ENCODE measurements at places on chromosomes 11 and 22. TPM values are rescaled to one million over a fixed set of nuclear protein-coding genes. Genes with fewer than 3 reads are reported as not detected.

Gene IFITM10
- 0.16 TPM for polyA plus RNA-seq

Gene OR5B21
- polyA plus RNA-seq: not detected

Gene GRIK4
- under 0.01 TPM for polyA plus RNA-seq

Gene ANKK1
- polyA plus RNA-seq: 0.12 TPM

Gene NXPE4
- polyA plus RNA-seq: 0.34 TPM

Gene MS4A6E
- polyA plus RNA-seq: 0.36 TPM

Gene RIBC2
- polyA plus RNA-seq: 0.17 TPM

Gene FOLR1
- not detected for polyA plus RNA-seq

Gene OR52E4
- polyA plus RNA-seq: not detected

Gene KCNE3
- polyA plus RNA-seq: 7.1 TPM

Gene OSBP2
- polyA plus RNA-seq: 0.58 TPM

Gene SLC22A9
- not detected for polyA plus RNA-seq

Gene FAM227A
- polyA plus RNA-seq: not detected

Gene KCNJ4
- not detected for polyA plus RNA-seq

Gene TMEM86A
- 1.2 TPM for polyA plus RNA-seq

Gene LUZP2
- polyA plus RNA-seq: 0.34 TPM

Gene PANX2
- 0.46 TPM for polyA plus RNA-seq

Gene CCDC116
- polyA plus RNA-seq: 1.0 TPM

Gene VWA5A
- 10.7 TPM for polyA plus RNA-seq

Gene CCDC157
- 1.5 TPM for polyA plus RNA-seq

Gene PATZ1
- polyA plus RNA-seq: 12.3 TPM

Gene SLC43A3
- 51.2 TPM for polyA plus RNA-seq

Gene SMC1B
- polyA plus RNA-seq: 0.01 TPM

Gene MS4A4A
- 38.2 TPM for polyA plus RNA-seq

Gene HTR3B
- polyA plus RNA-seq: not detected

Gene NOX4
- 5.7 TPM for polyA plus RNA-seq

Gene UBQLN3
- polyA plus RNA-seq: not detected

Gene CCDC87
- 0.04 TPM for polyA plus RNA-seq

Gene MAPK11
- 7.9 TPM for polyA plus RNA-seq

Gene BTBD18
- polyA plus RNA-seq: not detected

Gene ZNF280A
- not detected for polyA plus RNA-seq

Gene CDC42BPG
- polyA plus RNA-seq: 1.4 TPM

Gene SGSM1
- 0.92 TPM for polyA plus RNA-seq

Gene MUC5AC
- 24.5 TPM for polyA plus RNA-seq

Gene BEST1
- polyA plus RNA-seq: 5.2 TPM

Gene TBX1
- 1.8 TPM for polyA plus RNA-seq

Gene ST14
- 3.1 TPM for polyA plus RNA-seq

Gene OR2AG2
- polyA plus RNA-seq: not detected

Gene DENND6B
- 2.5 TPM for polyA plus RNA-seq

Gene GDPD4
- polyA plus RNA-seq: not detected

Gene GAL3ST3
- polyA plus RNA-seq: 0.64 TPM

Gene MMP12
- polyA plus RNA-seq: not detected

Gene P2RY2
- not detected for polyA plus RNA-seq

Gene KRTAP5-1
- polyA plus RNA-seq: not detected

Gene OR10A2
- polyA plus RNA-seq: not detected

Gene PARVG
- polyA plus RNA-seq: 7.3 TPM

Gene SPDYC
- not detected for polyA plus RNA-seq

Gene SLCO2B1
- 16.5 TPM for polyA plus RNA-seq

Gene OR4C46
- not detected for polyA plus RNA-seq

Gene WT1
- polyA plus RNA-seq: 27.1 TPM

Gene RAB3IL1
- polyA plus RNA-seq: 4.0 TPM

Gene NELL1
- 0.03 TPM for polyA plus RNA-seq

Gene OR52N4
- polyA plus RNA-seq: 0.21 TPM

Gene C11orf52
- 22.0 TPM for polyA plus RNA-seq

Gene FADS1
- polyA plus RNA-seq: 33.6 TPM

Gene INS
- 2.5 TPM for polyA plus RNA-seq

Gene PKDREJ
- 0.11 TPM for polyA plus RNA-seq
